ENCODE measurements at places on chromosomes 2 and 18.

DNA sequence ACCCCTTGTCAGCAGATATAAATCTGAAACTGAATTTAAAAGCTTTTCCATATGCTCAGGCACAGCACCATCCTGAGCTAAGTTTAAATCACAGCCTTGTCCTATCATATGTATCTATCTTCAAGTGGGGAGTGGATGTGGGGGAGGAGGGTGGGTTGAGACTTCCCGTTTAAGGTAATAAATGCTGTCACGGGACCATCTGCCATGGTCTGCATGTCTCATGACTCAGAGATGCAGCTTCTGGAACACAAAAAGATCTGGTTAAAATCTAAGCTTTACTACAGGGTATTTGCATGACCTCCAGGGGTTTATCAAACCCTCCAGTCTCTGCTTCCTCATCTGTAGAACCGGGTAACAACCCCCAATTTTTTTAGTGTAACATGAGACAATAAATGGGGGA is 377.7 kb upstream of the ST6GAL2 start:
- DNase-seq = no peak

GRCh38 chr18:45775241-45775676 is 50.2 kb upstream of the SIGLEC15 start:
- DNase-seq = peak; percentile 69

DNA sequence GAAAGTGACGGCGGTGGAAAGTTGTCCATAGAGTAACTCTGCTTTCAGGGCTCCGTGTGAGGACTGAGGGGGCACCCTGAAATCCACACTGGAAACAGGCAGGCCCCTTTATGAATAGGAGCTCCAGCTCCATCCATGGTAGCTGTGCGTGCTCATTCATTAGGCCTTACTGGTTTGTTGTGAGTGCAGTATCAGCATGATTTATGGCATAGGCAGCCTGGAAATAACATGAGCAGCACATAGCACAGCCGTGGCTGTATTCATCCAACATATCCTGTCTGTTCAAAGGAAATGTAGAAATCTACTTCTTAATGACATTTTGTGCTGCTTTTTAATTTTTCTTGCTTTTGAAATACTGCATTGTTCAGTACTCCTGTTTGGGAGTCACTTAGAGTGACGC is 414.8 kb upstream of the RAB12 start:
- no peak for DNase-seq

DNA sequence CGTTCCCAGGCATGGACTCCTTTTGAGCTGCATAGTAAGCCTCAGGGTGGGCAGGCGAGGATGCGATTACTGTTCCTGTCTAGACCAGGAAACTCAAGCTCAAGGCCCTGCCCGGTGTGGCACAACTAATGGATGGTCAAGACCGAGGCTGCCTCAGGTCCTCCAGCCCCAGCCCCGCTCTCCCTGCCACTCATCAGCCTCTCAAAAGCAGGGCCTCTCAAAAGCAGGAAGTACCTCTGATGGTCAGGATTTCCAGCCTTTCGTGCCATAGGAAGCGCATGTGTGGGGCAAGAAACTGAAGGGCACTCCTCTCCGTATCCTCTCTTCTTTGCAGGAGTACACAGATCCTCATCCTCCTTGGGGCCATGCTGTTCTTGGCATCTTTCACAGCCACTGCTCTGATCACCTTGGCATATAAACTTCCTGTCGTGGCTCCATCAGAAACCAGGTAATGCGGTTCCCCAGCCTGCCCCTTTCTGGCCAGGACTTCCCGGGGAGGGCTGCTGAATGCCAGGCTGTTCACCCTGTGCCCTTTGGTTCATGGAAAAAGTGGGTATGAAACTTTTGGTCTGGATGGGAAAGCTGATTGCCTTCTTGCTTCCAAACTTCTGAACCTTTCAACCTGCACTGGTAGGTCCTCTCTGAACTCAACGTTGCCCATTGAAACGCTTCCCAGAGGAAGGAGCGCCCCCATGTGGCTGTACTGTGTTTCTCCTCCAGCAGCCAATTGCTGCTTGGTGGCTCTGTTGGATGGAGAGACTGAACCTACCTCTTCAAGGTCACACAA is 82.8 kb upstream of the SEC11C start:
- DNase-seq = peak; percentile 83

- DNase-seq = peak; percentile 69
Measured at GRCh38 chr2:62304429-62305417, 108.8 kb downstream of the B3GNT2 start.

DNA sequence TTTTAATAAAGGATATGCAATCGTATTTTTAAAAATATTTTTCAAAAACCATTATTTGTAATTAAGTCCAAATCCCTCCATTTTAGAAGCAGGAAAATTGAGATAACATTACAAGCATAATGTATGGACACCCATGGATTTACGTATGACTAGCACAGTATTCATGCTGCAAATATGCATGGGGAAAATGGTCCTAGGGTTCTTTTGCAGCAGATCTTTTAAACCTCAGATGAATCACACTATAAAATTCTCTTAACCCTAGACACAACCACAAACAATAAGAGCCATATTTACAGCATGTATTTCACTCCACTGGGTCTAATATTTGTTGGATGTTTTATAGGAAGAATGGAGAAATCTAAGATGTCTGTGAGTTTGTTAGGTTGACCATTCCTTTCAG is 453.4 kb downstream of the TGIF1 start:
- DNase-seq = no peak

GRCh38 chr2:171346723-171347557 is 86.8 kb downstream of the METTL8 start:
- DNase-seq = no peak

DNA sequence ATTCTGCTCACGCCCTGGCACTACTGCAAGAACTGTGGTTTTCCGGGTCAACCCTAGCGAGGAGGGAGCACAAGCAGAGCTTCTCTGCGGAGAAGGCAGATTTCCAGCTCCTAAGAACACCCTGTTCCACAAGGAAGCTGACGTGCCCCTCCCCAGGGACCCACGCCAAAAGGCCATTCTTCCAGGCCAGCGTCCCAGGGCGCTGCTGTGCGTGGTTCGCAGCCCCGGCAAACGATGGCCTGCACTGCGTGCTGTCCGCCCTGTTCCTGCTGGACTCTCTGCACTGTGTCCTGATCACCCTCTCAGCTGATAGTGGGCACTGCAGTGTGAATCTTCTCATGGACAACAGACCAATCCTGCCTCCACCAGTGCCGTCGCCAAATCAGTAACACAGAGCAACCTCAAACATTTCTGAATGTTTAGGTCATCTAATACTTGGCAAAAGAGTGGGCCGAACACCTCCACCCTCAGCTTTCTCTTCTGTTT is 49.1 kb downstream of the ADI1 start:
- DNase-seq = no peak

GRCh38 chr18:9710037-9710436 is 1.9 kb downstream of the RAB31 start:
- DNase-seq = no peak

DNA sequence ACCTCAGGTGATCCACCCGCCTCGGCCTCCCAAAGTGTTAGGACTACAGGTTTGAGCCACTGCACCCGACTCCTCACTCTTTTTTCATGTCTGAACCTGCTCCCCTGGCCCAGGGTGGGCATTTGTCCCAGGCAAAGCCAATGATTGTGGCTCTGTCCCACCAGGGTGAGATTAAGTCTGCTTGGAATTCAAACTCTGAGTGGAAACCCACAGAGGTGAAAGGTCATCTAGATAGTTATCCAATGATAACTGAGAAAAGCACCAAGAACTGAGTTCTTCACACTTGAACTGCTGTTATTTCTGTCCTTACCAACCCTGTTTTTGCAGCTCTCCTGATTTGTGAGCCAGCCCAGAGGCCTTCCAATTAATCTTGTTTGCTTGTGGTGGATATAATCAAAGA is 62.4 kb upstream of the ACVR1 start:
- no peak for DNase-seq

- DNase-seq = no peak
Measured at GRCh38 chr18:63189041-63189440, 130.5 kb downstream of the BCL2 start.

DNA sequence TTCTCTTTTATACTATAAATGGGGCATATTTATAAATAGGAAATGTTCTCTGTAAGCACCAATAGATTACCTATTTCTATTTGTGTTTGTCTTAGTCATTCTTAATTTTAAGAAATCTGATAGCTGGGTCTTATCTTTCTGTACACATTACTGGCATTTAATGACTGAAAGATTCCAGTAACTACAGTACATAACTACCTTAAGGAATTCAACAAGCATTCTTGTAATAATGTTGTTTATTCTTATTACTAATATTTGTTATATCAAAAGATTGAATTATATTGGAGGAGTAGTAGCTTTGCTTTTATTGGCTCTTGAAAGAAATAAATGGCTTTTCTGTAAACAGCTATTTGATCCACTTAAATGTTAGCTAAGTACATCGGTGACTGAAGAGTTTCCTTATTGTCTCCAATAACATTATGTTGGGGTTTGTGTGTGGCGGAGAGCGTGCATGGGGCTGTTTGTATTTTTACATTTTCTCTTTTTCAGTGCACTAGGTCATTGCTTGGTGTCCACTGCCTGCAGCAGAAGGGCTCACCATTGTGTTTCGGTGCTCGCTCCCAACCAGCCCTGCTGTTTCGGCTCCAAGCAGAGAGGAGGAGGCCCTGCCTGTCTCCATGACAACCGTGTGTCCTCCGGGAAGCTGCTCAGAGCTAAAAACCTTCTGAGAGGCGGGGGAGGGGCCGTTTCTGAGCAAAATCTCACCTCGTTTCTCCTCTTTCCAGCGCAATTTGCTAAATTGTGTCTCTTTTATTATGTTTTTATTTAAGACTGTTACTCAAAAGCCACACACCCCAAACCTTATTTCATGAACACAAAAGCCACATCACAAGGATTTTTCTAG is 112.5 kb upstream of the SLC38A11 start:
- DNase-seq = peak; percentile 93

- no peak for DNase-seq
Measured at GRCh38 chr2:99404797-99405669, 67.8 kb downstream of the EIF5B start.

DNA sequence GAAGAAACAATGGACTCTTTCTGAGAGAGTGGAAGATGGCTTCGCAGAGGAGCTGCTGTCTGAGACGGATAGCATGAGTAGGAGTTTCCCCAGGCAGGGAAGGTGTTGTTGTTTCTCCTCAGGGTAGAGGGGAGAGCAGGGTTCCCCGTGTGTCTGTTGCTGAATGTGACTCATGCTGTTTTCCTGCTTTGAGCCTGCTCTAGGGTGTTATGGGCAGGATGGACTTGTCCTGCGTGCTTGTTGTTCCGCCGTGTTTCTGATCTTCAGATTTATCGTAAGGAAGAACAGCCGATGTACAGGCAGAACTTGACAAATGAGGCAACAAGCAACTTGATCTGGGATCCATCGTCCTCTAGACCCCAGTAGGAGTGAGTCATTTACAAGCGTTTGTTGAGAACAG is 19.7 kb upstream of the MYCN start:
- DNase-seq = no peak

- no peak for DNase-seq
Measured at GRCh38 chr2:144493027-144493809, 26.7 kb downstream of the ZEB2 start.

DNA sequence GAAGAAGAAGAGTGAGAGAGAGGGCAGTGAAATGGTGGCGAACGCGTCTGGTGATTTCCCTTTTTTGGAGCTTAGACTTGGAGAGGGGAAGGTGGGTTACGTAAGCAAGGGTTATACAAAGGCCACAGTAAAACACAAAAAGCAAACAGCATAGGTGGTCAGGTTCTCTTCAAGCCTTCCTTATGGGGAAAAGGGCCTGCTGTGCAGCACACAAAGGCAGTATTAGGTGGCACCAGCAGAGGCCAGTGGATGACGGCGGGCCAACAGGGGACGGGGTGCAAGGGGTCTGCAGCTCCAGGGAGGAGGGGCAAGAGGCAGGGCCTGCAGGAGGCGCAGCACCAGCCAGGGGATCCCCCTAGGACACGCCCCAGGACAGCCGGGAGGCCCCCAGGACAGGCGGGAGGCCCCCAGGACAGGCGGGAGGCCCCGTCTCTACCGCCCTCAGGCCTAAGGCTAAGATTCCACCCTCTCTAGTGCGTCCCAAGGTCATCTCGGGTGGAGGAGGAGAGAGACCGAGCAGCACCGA is 32.6 kb upstream of the NPC1 start:
- DNase-seq = peak; percentile 88

DNA sequence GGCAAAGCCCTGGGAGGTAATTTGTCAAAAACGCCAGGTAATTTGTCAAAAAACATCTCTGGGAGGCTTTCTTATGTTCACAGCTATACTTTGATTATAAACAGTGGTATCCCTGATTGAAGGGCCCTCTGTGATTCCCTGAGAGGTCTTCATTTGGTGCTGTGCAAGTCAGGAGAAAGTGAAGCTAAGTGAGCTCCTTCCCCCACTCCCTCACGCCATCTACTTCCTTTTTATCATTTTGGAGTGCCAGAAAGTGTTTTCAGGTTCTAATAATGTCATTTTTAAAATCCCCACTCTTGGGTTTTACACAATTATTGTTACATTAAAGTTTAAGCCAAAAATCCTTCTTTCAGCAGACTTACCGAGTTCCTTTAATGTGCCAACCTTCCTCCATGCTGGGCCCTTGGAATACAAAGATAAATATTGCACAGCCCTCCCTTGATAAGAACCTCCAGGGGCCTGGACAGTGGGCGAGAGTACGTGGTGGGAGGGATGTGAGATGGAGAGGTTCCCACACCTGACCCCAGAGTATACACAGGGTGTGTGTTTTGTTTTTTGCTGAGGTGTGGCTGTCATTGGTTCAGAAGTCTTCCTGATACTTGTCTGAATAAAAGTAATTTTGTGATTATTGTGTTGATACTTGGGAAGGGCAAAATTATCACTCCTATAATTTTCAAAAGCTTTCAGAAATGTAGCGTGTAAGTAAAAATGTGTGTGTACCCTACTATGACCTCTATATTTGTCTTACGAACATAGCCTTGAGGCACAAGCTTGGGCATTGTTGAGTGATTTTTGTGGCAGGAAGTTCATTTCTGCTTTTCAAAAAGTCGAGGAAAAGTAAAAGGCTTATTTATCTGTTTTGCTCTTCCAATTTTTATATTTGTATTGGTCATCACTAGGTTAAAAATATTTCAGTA is 8.2 kb downstream of the MAPRE2 start:
- no peak for DNase-seq

- DNase-seq = no peak
Measured at GRCh38 chr2:95005726-95006125, 19.8 kb upstream of the MAL start.

DNA sequence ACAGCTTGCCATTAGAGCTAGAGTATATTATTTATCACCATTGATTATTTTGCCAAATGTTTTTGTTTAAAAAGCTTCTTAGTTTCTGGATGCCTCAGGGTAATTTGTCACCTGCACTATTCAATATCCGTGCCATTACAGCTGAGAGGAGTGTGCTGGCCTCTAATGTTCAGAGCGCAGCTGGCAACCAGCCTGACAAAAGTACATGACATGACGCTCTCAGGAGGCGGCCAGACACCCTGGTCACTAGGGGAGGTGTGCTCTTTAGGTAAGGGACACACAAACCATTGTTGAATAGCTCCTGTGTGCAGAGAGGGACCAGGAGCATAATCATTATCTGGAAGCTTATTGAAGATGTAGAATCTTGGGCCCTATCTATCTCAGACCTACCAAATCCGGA is 20.3 kb downstream of the LIMS1 start:
- DNase-seq = no peak

- no peak for DNase-seq
Measured at GRCh38 chr2:63494100-63494499, 94.2 kb downstream of the WDPCP start.

All from H9 (cell line).